Dermis blood vessel endothelial cell (primary cell): ENCODE measurements at places on chromosomes 5 and 9. TPM values are rescaled to one million over a fixed set of nuclear protein-coding genes. Genes with fewer than 3 reads are reported as not detected.

ZFR gene
- total RNA-seq = 72.8 and 89.7 TPM in 2 replicates

NIPBL gene
- 29.3 and 44.4 TPM in 2 replicates for total RNA-seq

SPATA31D3 gene
- not detected in 2 replicates for total RNA-seq

GKAP1 gene
- total RNA-seq = 2.6 and 4.3 TPM in 2 replicates

RLN2 gene
- 1.6 TPM in 1 of 2 replicates, not detected in the other for total RNA-seq

OR1J2 gene
- total RNA-seq = not detected in 2 replicates

FST gene
- total RNA-seq = 15.0 and 45.0 TPM in 2 replicates

NME5 gene
- total RNA-seq = 1.5 and 2.4 TPM in 2 replicates

MAMDC4 gene
- total RNA-seq = 2.0 and 5.1 TPM in 2 replicates

IL17B gene
- total RNA-seq = not detected in 2 replicates

LHX6 gene
- 18.1 and 27.4 TPM in 2 replicates for total RNA-seq

ECSCR gene
- total RNA-seq = 404 and 423 TPM in 2 replicates

SPINK7 gene
- not detected in 2 replicates for total RNA-seq

TRPM6 gene
- total RNA-seq = 0.42 and 1.2 TPM in 2 replicates

TLN1 gene
- total RNA-seq = 250 and 670 TPM in 2 replicates

ZNF483 gene
- 1.8 and 3.2 TPM in 2 replicates for total RNA-seq

PAM gene
- 264 and 271 TPM in 2 replicates for total RNA-seq

PRDM12 gene
- total RNA-seq = not detected in 2 replicates

APBA1 gene
- total RNA-seq = 4.9 and 8.6 TPM in 2 replicates

C8G gene
- 1.7 TPM in 1 of 2 replicates, not detected in the other for total RNA-seq

LCNL1 gene
- not detected in 2 replicates for total RNA-seq

SLCO4C1 gene
- total RNA-seq = 0.14 and 0.17 TPM in 2 replicates
